ENCODE measurements at places on chromosomes 3 and 15.

GRCh38 chr15:59251001-59251845 lies 44.6 kb downstream of the LDHAL6B start:
- no peak for DNase-seq

GRCh38 chr3:194497799-194498575 lies 11.2 kb upstream of the ATP13A3 start:
- no peak for DNase-seq

DNA sequence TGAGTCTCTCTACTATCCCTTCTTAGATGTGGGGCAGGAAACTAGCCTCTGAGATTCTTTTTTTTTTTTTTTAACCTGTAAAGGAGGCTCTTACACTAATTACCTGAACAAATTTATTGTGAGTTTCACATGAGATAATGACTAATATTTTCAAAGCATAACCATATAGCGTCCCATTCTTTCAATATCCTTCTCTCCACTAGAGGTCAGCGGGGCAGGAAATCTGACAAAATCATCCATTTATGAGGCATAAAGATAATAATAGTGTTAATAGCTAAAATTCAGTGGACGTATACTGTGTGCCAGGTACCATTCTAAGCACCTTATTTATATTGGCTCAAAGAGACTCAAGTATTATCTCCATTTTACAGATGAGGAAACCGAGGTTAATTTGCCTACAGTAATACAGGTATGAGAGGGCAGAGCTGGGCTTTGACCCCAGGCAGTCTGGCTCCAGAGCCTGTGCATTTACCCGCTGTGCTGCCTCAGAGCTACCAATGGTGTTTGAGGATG lies 16.3 kb upstream of the SMAD6 start:
- DNase-seq, result no peak

DNA sequence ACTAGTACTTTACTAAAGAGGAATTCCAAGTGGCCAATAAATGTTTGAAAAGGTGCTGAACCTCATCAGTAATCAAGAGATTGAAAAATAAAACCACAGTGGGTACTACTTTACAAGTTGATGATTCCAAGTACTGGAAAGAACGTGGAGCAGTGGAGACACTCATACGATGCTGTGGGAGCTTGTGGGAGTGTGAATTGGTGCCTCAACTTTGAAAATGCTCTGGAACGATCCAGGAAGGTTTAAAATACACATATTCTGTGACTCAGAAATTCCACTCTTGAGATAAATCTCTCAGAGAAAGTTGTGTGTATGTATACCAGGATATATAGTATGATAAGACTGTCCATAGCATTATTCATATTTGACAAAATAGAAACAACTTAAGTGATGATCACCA lies 9.3 kb downstream of the LRCH3 start:
- DNase-seq, result no peak

DNA sequence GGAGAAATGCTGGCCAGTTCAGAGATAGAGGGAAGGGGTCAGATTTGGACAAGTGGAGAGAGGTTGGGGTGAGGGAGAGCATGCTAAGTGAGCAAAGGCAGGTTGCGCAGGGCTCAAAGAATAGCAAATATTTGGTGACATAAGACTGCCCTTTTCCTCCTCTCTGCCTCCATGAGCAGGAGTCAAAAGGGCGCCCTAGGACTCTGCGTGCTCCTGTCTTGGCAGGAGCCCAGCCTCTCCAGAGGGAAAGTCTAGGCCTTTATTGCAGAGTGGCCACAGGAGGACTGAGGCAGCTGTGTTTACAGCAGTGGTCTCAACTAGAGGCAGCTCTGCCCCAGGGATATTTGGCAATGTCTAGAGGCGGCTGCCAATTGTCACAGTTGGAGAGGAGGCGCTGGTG lies 165.6 kb downstream of the FAM43A start:
- no peak for DNase-seq

GRCh38 chr15:62068810-62069167 lies 2.0 kb downstream of the C2CD4A start:
- DNase-seq, result no peak

DNA sequence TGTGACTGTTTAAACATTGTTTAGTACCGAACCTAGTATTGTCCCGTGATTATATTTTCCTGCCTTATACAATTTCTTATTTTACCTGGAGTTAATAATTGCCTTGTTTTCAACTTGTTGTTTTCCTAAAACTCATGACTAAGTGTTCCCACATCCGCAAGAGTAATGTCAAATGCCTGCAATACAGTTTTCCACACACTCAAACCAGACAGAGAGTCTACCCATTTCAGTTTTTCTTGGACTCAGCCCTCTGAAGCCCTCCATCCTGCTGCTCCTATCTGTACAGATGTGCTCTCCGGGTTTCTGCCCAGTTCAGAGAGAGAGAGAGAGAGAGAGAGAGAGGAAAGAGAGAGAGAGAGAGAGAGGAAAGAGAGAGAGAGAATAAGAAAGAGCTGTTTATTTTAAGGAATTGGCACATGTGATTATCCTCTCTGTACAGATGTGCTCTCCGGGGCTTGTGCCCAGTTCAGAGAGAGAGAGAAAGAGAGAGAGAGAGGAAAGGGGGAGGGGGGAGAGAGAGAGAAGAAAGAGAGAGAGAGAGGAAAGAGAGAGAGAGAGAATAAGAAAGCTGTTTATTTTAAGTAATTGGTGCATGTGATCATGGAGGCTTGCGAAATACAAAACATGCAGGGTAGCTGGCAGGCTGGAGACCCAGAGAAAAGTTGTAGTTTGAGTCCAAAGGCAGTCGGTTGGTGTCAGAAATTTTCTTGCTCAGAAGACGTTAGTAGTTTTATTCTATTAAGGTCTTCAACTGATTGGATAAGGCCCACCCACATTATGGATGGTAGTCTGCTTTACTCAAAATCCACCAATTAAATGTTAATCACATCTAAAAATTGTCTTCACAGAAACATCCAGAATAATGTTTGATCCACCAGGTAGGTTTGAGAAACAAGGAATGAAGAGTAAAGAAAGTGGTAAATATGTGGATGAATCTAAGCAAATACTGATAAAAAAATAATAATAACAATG lies 104.1 kb upstream of the GOLGA8J start:
- DNase-seq, result no peak

- no peak for DNase-seq
Observed at GRCh38 chr3:138785951-138786350, 48.8 kb downstream of the PIK3CB start.

- no peak for DNase-seq
Observed at GRCh38 chr15:33218071-33218491, 23.6 kb upstream of the FMN1 start.

- DNase-seq, result no peak
Observed at GRCh38 chr3:66475386-66476020, 25.3 kb downstream of the LRIG1 start.

GRCh38 chr3:197165890-197166289 lies 132.5 kb downstream of the DLG1 start:
- DNase-seq, result no peak

DNA sequence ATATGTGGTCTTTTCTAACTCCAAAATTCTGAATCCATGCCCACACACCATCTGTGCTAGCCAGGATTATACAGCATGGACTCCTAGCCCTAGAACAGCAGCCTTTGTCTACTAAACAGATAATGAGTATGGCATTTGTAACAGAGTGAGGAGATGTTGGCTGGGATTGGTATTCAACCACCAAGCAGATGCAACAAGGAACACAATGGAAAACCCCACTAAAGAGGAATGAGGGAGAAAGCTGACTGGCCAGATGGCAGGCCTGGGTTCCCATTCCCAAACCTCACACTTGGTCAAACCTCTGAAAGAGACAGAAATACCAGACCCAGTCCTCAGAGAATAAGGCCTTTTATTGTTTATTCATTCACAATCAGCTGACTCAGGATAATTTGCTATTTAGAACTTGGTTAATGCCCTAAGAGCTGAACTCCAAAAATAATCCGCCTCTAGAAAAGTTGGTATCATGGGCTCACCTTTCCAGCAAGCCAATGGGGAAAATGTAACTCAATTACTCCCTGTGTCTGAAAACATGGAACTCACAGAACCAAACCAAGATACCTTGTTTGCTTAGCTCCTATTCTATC lies 145.6 kb downstream of the LRRC3B start:
- DNase-seq, result no peak

- DNase-seq, result no peak
Observed at GRCh38 chr15:58147171-58147611, 9.0 kb downstream of the AQP9 start.

DNA sequence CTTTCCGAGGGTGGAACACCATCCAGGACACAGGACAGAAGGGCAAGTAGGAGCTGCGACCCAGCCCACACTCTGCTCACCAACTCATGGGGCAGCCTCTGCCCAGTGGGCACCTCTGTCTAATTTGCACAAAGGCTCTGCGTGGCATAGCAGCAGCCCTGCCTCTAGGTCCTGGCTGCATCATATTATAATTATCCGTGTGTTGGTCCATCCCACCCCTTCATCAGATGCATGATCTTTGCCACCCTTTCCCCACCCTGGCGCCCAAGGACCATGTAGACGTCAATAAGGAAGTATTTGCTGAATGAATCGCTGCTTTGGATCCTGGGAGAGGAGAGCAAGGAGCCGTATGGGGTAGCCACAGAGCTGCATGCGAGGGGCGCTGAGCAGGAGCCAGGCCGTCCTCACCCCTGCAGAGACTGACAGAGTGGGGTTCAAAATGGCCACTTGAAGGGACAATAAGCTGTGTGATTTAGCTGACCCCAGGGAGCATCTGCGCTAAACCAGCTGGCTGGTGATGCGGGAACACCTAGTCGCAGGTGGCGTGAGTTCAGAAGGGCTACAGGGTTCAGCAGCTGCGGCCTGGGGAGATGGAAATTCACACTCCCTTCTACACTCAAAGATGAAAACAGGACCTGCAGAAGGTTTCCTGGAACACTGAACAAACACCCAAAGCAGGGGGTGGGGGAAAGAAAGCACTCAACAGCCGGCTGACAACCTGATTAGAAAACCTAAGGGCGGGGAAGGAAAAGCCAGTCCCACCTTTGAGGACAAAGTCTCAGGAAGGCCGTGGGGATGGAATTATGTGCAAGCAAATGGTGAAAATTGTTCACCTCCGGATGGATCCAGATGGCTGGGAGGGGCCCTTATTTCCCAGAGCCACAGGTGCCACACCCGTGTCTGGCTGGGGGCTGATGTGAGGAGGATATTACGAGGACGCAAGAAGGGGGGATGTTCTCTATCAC lies 6.4 kb downstream of the MGLL start:
- DNase-seq, result no peak

GRCh38 chr15:90552162-90552928 lies 22.6 kb downstream of the CRTC3 start:
- DNase-seq, result no peak

DNA sequence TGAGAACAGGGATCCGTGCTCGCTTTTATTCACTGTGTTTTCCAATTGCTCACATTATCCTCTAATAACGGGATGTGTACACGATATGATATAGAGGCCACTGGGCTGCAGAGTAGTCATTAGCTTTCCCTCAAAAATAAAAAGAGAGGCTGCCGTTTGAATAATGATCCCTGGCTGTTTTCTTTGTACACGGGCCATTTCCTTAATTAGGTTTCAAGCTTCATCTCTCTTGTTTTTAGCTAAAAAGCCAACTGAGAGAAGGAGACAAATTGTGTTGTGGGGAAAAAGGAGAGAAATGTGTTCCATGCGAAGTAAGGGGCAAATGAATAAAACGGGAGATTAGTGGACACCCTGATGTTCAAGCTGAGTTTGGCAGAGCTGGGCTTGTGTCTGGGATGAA lies 174.2 kb downstream of the CACNA2D3 start:
- DNase-seq, result no peak

DNA sequence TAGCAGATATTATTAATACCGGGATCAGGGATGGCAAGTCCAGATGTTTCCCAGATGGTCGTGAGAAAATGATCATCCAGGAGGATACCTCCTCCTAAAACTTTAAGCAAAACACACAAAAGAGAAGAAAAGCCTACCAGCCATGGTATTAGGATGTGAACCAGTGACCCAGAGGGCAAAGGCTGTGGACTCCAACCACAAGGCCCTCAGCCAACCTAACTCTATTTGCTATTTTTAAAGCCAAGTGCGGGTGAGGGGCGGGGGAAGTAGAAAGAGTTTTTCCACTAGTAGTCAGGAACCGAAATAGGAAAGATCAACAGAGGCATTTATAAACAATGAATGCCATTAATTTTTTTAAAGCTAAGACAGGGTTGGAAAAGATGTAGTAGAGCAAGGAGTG lies 77.4 kb downstream of the STAC start:
- no peak for DNase-seq

GRCh38 chr15:34841262-34841725 lies 45.9 kb upstream of the ACTC1 start:
- no peak for DNase-seq

DNA sequence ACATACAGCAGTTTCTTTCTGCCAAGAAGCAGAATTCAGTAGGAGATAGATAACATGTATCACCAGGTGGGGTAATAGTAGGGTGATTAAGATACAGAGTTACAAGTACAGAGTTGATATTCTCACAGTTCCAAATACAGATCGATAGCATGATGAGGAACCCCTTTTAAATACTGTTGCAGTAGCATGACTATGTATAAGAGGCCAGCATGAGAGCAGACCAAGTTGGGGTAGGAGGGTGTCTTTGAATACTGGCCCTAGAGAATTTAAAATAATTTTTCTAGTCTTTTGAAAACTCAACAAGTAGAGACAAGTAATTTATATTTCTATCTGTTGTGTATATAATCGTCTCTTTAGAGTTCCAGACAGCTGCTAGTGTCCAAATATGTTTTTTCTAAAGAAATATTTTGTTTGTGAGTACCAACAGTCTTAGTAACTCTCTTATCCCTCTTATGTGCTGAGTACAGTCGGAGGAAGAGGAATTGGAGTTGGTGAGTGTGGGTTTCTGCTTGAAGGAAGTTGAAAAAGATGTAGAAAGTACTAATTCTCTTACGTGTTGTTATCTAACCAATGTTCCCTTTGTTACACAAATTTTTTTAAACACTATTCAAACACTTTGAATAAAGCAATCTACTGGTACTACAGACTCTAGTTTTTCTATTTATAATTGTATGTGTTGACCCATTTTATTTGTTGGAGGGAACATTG lies 30.2 kb downstream of the LYSMD4 start:
- DNase-seq, result peak; percentile 45

DNA sequence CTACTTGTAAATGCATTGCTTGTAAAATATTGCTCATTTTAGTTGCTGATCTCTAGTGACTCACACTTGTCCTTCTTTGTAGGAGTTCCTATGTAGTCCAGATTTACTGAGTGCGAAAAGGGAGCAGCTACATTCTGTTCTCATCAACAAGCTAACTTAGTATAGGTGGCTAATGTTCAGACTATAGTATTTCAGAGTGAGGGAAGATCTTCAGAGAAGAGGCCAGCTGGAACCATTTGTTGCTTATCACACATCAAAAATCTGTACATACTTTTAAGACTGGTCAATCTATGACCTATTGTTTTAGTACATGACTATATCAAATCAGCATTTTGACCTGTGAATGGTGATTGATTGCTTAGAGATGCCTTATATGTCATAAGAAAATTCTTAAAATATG lies 71.3 kb upstream of the THSD4 start:
- DNase-seq, result no peak

DNA sequence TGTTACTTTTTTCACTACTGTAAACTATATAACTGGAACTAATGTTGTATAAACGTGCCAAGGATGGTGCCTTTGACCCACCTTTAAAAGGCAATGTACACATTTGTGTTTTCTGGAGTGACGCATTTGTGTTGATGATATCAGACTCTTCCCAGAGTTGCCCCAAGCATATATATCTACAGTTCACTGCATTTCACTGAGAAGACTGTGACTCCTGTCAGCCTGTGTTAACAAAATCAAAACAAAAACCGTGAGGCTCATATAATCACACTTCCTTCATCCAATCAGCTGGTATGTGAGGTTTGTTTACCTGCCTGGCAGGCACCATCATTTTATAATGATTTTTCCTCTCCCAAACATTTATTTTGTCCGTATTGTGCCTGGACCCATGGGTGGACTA lies 117.6 kb upstream of the ROBO1 start:
- no peak for DNase-seq

GRCh38 chr15:77630956-77631744 lies 1.6 kb downstream of the LINGO1 start:
- no peak for DNase-seq

All from thymus (tissue), 14 donors.